Caco-2 (cell line): ENCODE measurements at places on chromosomes 13 and 19. TPM values are rescaled to one million over a fixed set of nuclear protein-coding genes. Genes with fewer than 3 reads are reported as not detected.
A peak's percentile ranks its signal among the peaks of the same experiment; 100 is the strongest.

DNA sequence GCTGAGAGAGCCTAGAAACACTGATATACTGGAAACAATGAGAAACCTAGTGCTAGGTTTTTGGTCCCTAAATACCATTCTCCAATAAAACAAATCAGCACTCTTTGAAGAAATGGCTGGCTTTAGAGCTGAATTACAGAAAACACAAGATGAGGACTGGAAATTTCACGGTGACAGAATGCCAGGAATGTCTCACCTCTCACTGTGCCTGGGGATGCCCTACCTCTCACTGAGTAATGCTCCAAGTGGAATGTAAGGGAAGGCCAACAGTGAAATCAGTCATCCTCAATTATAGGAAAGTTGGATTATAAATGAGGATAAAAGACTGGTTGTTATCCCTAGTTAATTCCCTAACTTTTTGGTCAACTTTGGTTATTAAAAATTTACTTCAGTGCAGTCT is 259.0 kb downstream of the NALCN start:
- H3K36me3 ChIP-seq = no peaks in the 10 kb centered on the region
- DNase-seq = no peak
- no peak overlapping the region for H3K4me3 ChIP-seq
- H3K27ac ChIP-seq = no peak overlapping the region
- no peaks in the 10 kb centered on the region; the same call in 1 of the 2 replicates for H3K27me3 ChIP-seq
- no peaks in the 10 kb centered on the region for H3K4me1 ChIP-seq

- peak overlapping the region; percentile 80 for H3K27ac ChIP-seq
- no peaks in the 10 kb centered on the region for H3K36me3 ChIP-seq
- no peaks in the 10 kb centered on the region for H3K27me3 ChIP-seq
- DNase-seq = peak; percentile 87
These were observed 372 bp downstream of the DNAAF3 start for GRCh38 chr19:55165952-55166529.

The CBY2 gene
- 0.67 and 0.91 TPM in 2 replicates for total RNA-seq

- DNase-seq = no peak
- H3K27me3 ChIP-seq = no peaks in the 10 kb centered on the region
- no peaks in the 10 kb centered on the region for H3K4me1 ChIP-seq
- H3K4me3 ChIP-seq = no peak overlapping the region
These were observed 136.4 kb upstream of the PCDH9 start for GRCh38 chr13:67366533-67366932.

GRCh38 chr19:45607071-45608029 is 5.3 kb upstream of the GPR4 start:
- H3K36me3 ChIP-seq = no peaks in the 10 kb centered on the region; the same call in 1 of the 2 replicates
- H3K4me3 ChIP-seq = peak overlapping the region; percentile 13
- H3K27ac ChIP-seq = peak overlapping the region; percentile 69
- H3K4me1 ChIP-seq = peaks cover 7% of the 10 kb centered on the region

DNA sequence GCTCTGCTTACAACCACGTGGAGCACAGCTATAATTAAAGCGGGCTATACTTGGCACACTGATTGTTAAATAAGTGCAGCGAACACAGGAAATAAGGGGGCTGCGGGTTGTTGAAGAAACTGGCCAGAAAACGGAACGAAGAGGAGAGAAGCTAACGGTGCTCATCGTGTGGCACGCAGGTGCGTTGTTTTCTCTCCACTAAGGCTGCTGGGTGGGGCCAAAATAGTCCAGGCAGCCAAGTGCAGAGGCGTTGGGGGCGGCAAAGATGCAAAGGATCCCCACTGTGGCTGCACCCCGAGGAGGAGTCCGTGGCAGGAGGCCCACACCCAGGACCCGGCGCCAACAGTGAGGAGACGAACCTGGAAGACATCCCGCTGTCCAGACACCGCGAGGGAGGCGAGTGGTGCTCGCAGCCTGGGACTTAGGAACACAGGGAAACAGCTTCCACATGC is 8.1 kb upstream of the ARL11 start:
- no peaks in the 10 kb centered on the region for H3K36me3 ChIP-seq
- H3K27ac ChIP-seq = no peak overlapping the region
- DNase-seq = peak; percentile 18
- H3K4me1 ChIP-seq = no peaks in the 10 kb centered on the region

DNA sequence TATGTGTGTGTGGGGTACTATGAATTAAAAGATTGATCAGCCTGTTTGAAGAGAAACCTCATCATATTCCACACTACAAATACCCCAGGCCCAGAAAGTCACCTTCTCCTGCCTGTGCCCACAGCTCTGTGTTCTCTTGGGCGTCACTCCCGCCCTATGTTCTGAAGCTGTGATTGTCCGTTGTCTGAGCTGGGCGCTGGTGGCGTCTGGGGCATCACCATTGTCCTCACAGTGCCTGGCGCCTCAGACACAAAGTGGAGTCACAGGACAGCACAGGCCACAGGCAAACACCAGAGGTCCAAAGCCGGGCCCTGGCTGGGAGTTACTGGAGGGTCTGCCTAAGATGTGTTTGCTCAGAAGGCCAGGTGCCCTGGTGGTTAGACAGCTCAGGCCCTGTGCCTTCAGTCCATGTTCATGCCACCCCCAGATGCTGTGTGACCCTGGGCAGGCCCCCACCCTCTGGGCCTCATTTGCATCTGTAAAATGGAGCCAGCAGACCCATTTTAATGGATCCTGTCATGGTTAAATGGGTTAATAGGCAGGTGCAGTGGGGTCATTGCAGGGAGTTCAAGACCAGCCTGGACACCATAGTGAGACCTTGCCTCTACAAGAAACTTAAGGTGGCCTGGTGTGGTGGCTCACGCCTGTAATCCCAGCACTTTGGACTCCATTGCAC is 34.5 kb downstream of the DNM2 start:
- H3K27ac ChIP-seq = no peak overlapping the region
- no peaks in the 10 kb centered on the region for H3K27me3 ChIP-seq
- no peak overlapping the region for H3K4me3 ChIP-seq
- DNase-seq = no peak

- no peaks in the 10 kb centered on the region for H3K4me1 ChIP-seq
- no peak overlapping the region for H3K4me3 ChIP-seq
- DNase-seq = no peak
- H3K27ac ChIP-seq = no peak overlapping the region
- H3K36me3 ChIP-seq = peaks cover 4% of the 10 kb centered on the region
- H3K27me3 ChIP-seq = no peaks in the 10 kb centered on the region
These were observed 22.9 kb upstream of the MYDGF start for GRCh38 chr19:4693078-4693350.

The HIF3A gene
- 5.2 and 5.4 TPM in 2 replicates for total RNA-seq
